K562 (cell line): ENCODE measurements at places on chromosomes 6 and 20. TPM values are rescaled to one million over a fixed set of nuclear protein-coding genes. Genes with fewer than 3 reads are reported as not detected.

DNA sequence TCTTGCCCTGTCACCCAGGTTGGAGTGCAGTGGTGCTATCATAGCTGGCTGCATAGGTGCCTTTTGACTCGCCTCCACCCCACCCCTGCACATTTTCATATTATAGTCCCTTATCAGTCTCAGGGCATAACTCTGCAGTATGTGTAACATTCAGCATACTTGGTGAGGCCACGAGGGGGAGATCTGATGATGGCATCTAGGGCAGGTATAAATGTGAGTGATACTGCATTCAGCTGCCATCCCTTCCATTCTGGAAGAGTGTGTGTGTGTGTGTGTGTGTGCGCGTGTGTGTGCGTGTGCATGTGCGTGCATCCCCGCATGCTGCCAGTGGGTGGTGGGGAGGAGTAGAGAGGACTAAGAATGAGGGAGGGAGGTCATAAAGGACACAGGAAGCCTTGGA lies 81.4 kb downstream of the JARID2 start:
- peaks cover 33% of the 10 kb centered on the region for H3K4me1 ChIP-seq
- no peak overlapping the region for H3K4me3 ChIP-seq
- H3K27ac ChIP-seq: no peak overlapping the region
- peak; percentile 70 for DNase-seq

DNA sequence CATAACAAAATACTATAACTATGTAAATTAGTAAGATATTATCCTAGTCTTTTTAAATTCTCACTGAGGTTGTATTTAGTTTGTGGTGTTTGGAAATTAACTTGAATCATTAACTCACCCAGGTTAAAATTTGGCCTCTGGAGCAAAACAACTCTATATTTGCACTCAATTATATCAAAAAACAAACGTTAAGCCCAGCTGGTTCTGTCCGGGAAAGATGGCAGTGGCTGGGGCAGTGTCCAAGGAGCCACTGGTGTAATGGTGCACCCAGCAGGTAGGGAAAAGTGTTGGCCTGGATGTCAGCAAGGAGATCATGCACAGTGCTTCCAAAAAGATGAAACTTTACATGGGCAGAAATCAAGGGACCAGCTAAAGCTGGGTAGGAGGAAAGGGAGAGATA lies 285.3 kb upstream of the CITED2 start:
- no peaks in the 10 kb centered on the region for H3K27me3 ChIP-seq
- H3K27ac ChIP-seq: no peak overlapping the region
- DNase-seq: no peak

GRCh38 chr6:161434350-161434749 lies 160.5 kb upstream of the AGPAT4 start:
- peaks cover 26% of the 10 kb centered on the region for H3K27me3 ChIP-seq
- no peak overlapping the region for H3K27ac ChIP-seq
- H3K4me3 ChIP-seq: no peak overlapping the region
- DNase-seq: no peak
- H3K4me1 ChIP-seq: peaks cover 3% of the 10 kb centered on the region; the same call in 1 of the 2 replicates

- peak; percentile 33 for DNase-seq
- H3K27ac ChIP-seq: peak overlapping the region; percentile 78
- peaks cover 29% of the 10 kb centered on the region; the same call in 2 of the 3 replicates for H3K36me3 ChIP-seq
- peak overlapping the region; percentile 61 for H3K4me3 ChIP-seq
- H3K4me1 ChIP-seq: peaks cover 55% of the 10 kb centered on the region
These were observed 1.6 kb downstream of the DNAJC5 start for GRCh38 chr20:63896264-63897105.

- no peak overlapping the region for H3K27ac ChIP-seq
- H3K4me3 ChIP-seq: no peak overlapping the region
- H3K27me3 ChIP-seq: no peaks in the 10 kb centered on the region
- peaks cover 45% of the 10 kb centered on the region for H3K4me1 ChIP-seq
- no peak for DNase-seq
These were observed 11.0 kb downstream of the E2F3 start for GRCh38 chr6:20412682-20413073.

DNA sequence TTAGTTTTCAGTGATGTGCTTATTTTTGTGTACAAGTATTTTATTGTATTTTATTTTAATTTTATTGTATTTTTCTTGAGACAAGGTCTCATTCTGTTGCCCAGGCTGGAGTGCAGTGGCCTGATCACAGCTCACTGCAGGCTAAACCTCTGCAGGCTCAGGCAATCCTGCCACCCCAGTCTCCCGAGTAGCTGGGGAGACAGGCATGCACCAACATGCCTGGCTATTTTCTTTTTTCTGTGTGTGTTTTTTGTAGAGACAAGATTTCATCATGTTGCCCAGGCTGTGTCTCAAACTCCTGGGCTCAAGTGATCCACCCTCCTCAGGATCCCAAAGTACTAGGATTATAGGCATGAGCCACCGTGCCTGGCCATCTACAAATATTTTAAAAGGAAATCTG lies 146.3 kb downstream of the MANEA start:
- no peaks in the 10 kb centered on the region for H3K36me3 ChIP-seq
- no peaks in the 10 kb centered on the region for H3K4me1 ChIP-seq
- H3K4me3 ChIP-seq: no peak overlapping the region
- H3K27me3 ChIP-seq: no peaks in the 10 kb centered on the region
- H3K27ac ChIP-seq: no peak overlapping the region

GRCh38 chr6:105204331-105204730 lies 24.5 kb upstream of the POPDC3 start:
- H3K27ac ChIP-seq: no peak overlapping the region
- no peaks in the 10 kb centered on the region for H3K36me3 ChIP-seq
- H3K4me3 ChIP-seq: no peak overlapping the region
- H3K27me3 ChIP-seq: no peaks in the 10 kb centered on the region
- DNase-seq: no peak

GRCh38 chr20:45368221-45368980 lies 5.4 kb downstream of the SYS1 start:
- no peak overlapping the region for H3K27ac ChIP-seq
- DNase-seq: no peak
- H3K36me3 ChIP-seq: peaks cover 39% of the 10 kb centered on the region
- peaks cover 17% of the 10 kb centered on the region for H3K4me1 ChIP-seq

Gene LAMA2
- total RNA-seq: 0.47 and 0.91 TPM in 2 replicates

Gene CST1
- not detected in 2 replicates for total RNA-seq

Gene PLTP
- total RNA-seq: 28.7 and 29.3 TPM in 2 replicates

Gene AAR2
- total RNA-seq: 26.0 and 26.3 TPM in 2 replicates

Gene GMDS
- total RNA-seq: 19.3 and 19.9 TPM in 2 replicates
